AG20443 (cell line): ENCODE measurements at places on chromosomes 6 and 20.
A peak's percentile ranks its signal among the peaks of the same experiment; 100 is the strongest.

- DNase-seq = no peak
These were observed 696.7 kb upstream of the MARCKS start for GRCh38 chr6:113160306-113161017.

GRCh38 chr20:45104786-45105185, 3.9 kb upstream of the KCNS1 start:
- peak; percentile 39 for DNase-seq

GRCh38 chr6:4610256-4610655, 165.9 kb upstream of the CDYL start:
- DNase-seq = peak; percentile 84

GRCh38 chr20:5642155-5642981, 107.8 kb upstream of the SHLD1 start:
- peak; percentile 54 for DNase-seq

DNA sequence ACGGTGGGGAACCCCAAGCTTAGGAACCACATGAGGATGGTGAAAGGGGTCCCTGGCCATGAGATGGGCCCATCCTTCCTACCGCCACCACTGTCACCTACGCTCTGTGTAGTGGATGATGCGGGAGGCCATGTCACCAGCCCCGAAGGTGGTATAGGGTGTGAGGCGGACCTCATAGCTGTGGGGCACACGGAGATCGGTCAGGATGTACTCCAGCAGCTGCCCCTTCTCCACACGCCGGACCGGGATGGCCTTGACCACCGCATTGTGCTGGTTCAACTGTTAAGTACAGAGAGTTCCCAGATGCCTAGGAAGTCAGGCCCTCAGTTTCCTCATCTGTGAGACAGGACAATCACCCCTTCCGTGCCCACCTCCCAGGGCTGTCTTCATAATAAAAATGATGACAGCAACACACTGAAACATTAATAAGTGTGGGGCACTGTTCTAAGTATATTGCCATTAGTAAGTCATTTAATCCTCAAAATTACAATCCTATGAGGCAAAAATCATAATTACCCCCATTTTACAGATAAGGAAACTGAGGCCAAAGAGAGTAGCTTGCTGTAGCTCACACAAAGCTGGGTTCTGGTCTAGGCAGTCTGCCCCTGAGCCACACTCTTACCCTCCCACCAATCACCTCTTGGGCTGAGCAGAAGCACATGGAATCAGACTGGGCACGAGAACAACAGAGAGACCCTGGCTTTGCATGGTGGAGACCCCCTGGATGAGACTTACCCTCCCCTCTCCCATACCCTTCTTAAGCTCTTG, 51.4 kb downstream of the MDGA1 start:
- no peak for DNase-seq

DNA sequence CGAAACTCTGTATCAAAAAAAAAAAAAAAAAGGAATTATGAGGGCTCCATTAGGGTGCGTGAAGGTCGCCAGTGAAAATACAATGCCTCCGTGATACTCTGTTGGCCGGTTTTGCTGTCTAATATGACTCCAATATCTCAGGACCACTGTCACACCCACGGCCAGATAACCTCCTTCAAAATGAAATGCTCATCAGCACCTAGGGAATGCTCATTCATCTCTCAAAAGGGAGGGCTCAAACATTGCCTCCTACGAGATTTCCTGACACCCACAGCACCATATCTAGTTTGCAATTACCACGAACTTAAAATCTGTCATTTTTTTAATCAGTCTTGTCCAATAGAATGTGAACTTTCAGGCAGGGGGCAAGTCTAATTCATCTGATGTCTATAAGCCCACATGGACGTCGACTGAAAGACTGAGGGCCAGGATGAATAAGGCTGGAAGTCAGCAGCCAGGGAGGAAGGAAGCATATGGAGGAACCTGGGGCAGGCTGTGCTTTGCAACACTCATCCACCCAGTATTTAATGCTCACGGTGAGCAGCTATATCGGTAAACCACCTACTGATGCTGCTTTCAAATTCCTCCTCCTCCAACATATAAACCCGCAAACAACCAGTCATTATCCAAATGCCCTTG, 42.8 kb downstream of the MAP3K5 start:
- no peak for DNase-seq

DNA sequence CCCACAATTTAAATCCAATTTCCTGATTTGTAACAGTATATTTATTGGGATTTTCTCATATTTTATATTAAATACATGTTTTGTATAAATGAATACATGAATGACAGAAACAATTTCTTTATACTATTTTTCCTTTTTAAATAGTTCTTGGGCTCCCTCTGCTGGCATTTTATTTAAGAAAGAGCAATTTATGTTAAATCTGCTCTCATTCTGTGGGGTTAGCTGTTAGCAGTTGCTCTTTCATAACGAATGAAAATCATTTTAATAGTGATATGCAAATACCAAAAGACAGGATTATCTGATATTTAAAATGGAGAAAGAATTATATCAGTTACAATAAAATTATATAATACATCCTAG, 118.3 kb downstream of the RALGAPA2 start:
- DNase-seq = peak; percentile 42

GRCh38 chr20:325889-326644, 715 bp downstream of the SOX12 start:
- DNase-seq = peak; percentile 59

GRCh38 chr20:49351775-49352174, 73.9 kb upstream of the ZNFX1 start:
- DNase-seq = no peak

DNA sequence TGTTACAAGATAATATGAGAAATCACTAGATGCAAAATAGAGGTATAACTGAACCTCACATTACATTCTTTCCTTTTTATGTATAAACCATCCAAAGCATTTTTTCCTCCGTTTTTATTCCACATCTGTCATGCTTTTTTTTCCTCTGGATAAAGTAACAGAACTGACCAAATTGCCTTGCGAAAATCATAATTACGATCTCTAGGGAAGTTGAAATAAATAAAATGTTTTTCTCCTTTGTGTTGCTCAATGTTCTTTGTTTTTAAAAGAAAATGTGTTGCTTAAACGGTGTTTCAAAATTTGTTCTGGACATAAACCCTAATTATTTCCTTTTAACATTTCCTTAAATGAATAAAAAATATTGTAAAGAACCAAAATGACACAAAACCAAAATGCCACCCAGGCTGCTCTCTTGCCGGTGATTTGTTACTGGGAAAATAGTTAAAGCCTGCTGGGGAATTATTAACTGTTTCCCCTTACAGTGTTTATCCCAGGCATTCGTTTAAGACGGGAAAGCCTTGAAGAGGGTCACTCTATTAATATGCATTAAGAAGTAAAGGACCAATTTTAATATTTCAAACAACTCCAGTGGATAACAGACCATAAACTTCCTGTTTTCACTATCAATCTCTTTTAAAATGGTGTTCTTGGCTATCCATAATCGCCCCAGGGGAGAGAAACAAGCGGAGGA, 1.7 kb upstream of the ADGRB3 start:
- no peak for DNase-seq

GRCh38 chr6:6890400-6890858, 217.3 kb upstream of the RREB1 start:
- peak; percentile 57 for DNase-seq

- DNase-seq = peak; percentile 82
These were observed at the start of gene PLAGL1 for GRCh38 chr6:144008120-144008811. TSS of gene PLAGL1 (minus strand) at chr6:144008259. CDS start at chr6:143948136, 60,123 bp downstream.
